T-helper 17 cell (primary cell): ENCODE measurements at places on chromosomes 12 and 14. TPM values are rescaled to one million over a fixed set of nuclear protein-coding genes. Genes with fewer than 3 reads are reported as not detected.

Gene WNT5B
- not detected for total RNA-seq

Gene P2RX7
- total RNA-seq, result 10.4 TPM

- no peak for DNase-seq
Measured at GRCh38 chr14:33972583-33973081, 21.8 kb upstream of the EGLN3 start.

Gene GLIPR1L1
- not detected for total RNA-seq

- DNase-seq, result no peak
Measured at GRCh38 chr14:103160321-103161053, 37.2 kb downstream of the TNFAIP2 start.

DNA sequence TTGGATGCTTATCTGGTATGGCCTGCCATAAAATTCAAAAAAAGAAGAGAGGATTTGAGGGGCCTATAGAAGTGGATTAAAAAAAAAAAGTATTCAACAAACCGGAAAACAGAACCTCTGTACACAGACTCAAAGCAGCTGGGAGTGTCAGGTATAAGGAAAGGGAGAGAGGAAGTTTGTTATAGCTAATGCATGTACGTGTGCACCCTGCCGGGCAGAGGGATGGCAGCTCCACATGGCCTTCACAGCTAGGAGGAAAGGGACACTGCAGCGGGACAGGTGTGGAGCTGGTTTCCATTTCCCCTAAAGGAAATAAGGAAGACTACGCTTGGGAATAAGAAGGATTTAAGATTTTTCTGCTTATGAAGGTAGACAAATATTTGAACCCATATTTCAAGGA lies 21.5 kb downstream of the SLC7A8 start:
- no peak for DNase-seq

Gene SMOC1
- total RNA-seq, result not detected

GRCh38 chr12:66467932-66468331 lies 165.6 kb downstream of the HELB start:
- no peak for DNase-seq
